ENCODE measurements at places on chromosomes 5 and 9.

DNA sequence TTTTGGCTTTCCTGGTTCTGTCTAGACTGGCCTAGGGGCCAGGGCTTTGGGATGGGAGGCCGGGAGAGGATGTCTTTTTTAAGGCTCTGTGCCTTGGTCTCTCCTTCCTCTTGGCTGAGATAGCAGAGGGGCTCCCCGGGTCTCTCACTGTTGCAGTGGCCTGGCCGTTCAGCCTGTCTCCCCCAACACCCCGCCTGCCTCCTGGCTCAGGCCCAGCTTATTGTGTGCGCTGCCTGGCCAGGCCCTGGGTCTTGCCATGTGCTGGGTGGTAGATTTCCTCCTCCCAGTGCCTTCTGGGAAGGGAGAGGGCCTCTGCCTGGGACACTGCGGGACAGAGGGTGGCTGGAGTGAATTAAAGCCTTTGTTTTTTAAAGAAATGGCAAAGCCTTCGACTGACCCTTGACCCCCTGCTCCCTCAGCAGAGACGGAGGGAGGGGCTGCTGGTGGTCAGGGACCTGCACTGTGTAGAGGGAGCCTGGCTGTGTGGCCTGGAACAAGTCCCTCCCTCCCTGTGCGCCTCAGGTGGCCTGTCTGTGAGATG, 11.1 kb downstream of the FPGS start:
- no peak for DNase-seq

GRCh38 chr9:132694144-132694543, 23.9 kb downstream of the GTF3C4 start:
- no peak for DNase-seq

DNA sequence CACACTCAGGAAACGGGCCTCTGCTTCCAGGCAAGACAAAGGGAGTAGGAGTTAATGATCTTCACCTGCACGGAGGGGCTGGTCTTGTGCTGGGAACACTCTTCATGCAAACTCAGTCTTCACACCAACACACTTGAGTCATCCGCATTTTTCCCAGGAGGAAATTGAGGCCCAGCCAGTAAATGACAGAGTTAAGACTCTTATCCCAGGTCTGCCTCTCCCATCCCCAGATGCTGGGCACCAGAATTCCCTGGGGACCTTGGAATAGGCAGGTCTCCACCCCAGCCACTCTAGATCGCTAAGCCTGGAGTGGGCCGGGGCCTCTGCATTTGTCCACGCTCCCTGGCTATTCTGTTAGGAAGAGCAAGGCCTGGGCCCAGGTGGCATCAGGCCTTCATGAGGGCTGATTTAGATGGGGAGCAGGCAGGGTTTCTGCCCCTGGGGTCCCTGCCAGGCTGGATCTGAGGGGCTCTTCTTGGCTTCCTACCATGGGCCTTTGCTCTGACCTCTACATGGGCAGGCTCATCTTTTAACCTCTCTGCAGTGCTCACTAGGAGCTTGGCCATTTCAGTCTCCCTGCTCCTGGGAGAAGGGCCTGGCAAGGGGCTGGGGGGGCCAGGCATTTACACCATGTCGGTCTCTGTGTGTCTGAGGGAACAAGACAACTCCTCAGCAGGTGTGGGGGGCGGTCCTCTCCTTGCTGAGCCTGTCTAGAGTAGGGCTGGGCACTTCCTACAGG, 77.3 kb downstream of the AMBP start:
- DNase-seq = no peak

- no peak for DNase-seq
Measured at GRCh38 chr5:95087816-95088317, 197.0 kb downstream of the MCTP1 start.

DNA sequence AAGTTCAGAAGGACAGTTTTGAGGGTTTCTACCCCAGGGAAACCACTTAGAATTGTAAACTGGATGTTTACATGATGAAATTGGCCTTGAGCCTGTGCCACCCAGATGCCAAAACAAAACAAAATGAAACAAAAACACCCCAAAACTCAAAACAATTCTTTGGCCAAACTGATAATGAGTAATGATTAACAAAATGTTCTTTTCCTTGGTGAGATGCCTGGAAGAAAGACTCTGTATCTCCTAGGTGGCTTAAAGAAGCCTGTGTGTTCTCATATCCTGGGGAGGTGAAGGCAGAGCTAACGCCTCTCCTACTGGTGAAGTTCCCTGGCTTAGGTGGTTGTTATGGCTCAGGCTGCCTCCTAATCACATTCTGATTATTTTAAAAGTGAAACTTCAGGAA, 120.5 kb downstream of the NPR3 start:
- no peak for DNase-seq
